CD4-positive, alpha-beta T cell treated with Interleukin-10 for 1 hour (primary cell): ENCODE measurements at places on chromosomes 13 and 19.

DNA sequence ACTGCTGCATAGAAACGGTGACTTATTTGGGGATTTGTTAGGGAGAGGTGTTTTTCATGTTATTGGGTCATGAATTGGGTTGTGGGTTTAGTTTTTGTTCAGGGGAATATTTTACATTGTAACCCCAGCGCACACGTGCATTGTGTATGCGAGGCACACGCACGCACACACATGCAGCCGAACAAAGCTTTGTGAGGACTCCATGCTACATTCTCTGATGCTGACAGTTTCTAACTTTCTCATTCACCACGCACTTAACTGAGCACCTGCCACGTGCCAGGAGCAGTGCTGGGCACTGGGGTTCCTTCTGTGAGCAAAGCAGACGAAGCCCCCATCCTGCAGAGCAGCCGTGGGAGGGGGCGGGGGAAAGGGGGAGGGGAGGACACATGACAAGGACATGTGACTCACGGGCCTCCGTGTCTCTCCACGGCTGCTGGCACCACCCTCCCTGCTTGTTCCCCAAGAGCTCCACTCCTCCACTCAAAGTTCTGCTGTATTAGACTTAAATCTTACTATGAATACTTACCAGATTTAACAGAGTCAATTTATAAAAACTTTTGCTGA, 55.6 kb downstream of the SLC7A9 start:
- DNase-seq, result no peak

- DNase-seq, result no peak
These were observed 53.8 kb downstream of the ZDHHC20 start for GRCh38 chr13:21405309-21405708.

DNA sequence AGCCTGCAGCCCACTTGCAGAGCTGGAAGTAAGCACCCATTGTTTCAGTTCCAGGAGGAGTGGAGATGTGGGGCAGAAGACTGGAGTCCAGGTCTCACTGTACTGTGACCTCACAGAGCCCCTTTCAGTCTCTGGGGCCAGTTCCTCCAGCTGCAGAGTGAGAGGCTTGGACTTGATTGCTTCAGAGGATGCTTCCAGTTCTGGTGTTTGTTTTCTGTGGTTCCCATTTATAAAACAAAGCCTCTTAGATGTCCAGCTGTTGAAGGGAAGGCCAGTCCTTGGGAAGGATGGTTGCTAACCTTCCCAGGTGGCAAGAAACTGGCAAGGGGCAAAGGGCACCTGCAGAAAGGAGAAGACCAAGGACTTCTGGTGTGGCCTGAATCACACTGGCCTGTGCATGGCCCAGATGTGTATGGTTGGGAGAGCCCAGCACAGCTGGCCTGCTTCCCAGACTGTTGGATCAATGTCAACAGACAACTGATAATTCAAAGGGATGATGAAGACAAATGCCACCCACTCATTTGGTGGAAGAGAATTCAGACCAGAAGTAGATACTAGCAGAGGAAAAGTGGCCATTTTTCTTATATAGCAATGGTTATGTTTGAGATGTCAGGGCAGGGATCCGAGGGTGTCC, 218.5 kb downstream of the ZNF536 start:
- no peak for DNase-seq

DNA sequence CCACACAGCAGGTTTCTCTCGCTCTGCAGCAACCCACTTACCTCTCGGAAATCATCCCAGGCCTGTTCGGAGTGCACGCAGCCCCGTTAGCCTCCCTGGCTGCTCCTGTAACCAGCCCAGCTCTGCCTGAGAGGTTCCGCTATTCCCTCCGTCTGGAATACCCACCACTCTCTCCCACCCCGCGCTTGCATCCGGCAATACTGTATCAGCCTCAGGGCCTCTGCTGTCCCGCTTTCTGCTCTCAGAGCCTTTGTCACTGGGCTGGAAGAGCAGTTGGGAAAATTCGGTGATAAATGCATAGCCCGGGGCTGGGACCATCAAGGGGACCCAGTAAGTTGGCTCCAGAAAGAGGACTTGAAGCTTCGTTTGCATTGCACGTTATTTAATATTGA, 759 bp upstream of the TLE6 start:
- no peak for DNase-seq

- DNase-seq, result no peak
These were observed 3.6 kb downstream of the RRAS start for GRCh38 chr19:49636233-49636932.

DNA sequence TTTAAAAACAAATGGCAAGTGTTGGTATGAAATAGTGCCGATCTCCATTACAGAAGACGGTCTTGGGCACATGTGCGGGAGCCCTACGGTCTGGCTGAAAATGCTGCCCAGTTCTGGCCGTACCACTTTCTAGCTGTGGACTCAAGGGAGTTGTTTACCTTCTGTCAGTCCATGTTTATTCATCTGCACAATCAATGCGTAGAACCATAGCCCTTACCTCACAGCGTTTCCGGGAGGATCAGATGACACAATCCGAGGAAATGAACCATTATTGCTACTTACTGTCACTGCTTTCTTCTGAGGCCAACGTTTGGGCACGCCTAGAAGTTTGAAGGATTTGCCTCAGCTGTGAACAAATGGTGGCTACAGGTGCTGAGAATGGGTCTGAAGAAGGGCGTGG, 31.2 kb downstream of the GADD45B start:
- peak; percentile 62 for DNase-seq

DNA sequence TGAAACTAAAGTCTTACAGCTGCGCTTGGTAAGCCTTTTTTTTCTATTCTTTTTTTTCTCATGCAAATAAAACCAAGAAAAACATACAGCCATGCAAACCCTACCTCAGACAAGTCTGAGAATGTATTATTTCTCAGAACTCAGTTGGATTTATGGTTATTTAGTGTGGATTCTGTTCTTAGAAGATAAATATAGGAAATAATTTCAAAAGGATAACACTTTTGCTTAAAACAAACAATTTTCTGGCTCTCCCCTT, 40.7 kb upstream of the TNFSF11 start:
- no peak for DNase-seq

DNA sequence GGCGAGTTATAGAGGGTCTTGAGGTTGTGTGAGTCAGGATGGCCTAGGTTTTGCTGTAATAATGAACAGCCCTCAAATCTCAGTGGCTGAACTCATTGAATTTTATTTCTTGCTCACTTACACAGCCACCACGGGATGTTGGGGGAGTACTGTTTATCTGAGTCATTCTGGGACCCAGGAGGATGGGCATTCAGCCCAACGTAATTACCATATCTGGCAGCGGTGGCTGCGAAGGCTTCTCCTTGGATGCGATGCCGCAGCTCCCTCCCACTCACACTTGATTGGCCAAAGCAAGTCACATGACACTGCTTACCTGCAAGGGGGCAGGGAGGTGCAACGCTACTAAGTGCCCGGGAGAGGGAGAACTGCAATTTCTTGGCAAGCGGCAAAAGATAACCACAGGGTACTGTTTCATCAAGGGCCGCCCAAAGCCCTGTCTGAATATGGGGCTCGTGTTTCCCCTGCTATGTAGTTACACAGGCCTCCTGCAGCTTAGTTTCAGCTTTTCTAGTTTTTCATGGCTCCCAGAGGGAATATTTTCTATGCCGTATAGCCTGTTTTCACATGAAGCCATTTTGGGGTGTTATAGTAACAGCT, 19.9 kb downstream of the ZSWIM9 start:
- peak; percentile 31 for DNase-seq

GRCh38 chr13:40076765-40077362, 421.4 kb downstream of the COG6 start:
- no peak for DNase-seq

GRCh38 chr13:60617991-60618733, 221.1 kb downstream of the TDRD3 start:
- DNase-seq, result no peak

- DNase-seq, result peak; percentile 57
These were observed 21.0 kb downstream of the ZNF114 start for GRCh38 chr19:48290771-48291488.

- peak; percentile 96 for DNase-seq
These were observed at the start of gene PDS5B for GRCh38 chr13:32586080-32586900. Gene PDS5B (plus strand): TSS chr13:32586452. CDS start chr13:32648773, 62,321 bp downstream.

DNA sequence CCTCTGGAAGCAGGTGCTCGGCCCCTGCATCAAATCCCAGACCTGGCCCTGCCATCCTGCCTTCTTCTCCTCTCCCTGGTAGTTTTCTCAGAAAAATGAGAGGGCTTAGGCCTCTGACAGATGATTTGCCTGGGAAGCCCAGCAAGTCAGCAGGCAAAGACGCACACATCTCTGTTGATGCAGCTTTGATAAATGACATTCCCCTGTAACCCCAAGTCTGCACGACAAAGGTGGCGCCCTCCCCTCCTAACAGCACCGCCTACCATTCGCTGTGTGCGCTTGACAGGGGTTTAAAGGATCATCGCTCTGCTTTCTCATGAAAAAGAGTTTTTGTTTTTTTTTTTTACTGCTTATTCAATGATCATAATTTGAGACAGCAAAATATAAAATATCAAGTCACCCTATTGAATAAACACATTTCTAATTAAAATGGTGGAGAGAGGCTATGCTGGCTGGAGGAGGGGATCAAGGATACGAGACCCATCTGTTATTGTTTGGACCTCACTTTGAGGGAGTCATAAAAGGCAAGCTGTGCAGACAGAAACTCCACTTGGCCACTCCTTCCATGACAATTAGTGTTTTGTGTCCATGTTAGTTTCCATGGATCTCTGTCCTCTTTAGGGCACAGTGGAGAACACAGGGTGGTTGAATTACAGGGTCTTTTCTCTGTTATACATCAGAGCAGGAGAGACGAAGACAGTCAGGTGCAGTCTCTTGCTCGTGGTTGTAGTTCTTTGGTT, 126.1 kb downstream of the FGF9 start:
- no peak for DNase-seq

DNA sequence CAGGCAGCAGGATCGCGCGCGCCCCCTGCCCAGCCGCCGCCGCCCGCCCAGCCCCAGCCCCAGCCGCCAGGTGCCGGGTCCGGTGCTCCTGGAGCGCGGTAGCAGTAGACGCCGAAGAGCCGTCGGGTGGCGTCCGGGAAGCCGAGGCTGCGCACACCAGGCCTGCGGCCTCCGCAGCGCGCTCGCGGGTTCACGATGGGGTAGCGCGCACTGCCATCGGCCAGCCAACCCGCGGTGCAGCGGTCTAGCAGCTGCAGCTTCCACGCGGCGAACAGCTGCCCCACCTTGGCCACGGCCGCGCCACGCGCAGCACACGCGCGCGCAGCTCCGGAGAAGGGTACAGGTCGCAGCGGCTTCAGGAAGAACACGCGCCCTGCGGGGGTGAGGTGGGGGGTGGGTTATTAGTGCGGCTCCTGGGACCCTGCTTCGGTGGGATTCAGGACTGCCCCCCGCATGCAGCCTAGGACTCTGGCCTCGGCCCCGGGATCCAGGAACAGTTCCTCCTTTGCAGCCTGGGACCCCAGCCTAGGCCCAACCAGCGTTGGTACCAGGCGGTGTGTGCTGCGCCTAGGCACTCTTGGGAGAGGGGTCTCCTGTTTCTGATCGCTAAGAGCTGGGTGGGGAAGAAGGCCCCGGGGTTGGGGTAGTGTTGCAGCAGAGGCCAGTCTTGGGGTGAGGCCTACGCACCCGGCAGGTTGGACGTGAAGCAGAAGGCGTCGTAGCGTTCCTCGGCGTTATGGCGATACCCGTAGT, 15.1 kb downstream of the TM6SF2 start:
- no peak for DNase-seq

- DNase-seq, result no peak
These were observed 1315.4 kb downstream of the EFNB2 start for GRCh38 chr13:105220063-105220462.

DNA sequence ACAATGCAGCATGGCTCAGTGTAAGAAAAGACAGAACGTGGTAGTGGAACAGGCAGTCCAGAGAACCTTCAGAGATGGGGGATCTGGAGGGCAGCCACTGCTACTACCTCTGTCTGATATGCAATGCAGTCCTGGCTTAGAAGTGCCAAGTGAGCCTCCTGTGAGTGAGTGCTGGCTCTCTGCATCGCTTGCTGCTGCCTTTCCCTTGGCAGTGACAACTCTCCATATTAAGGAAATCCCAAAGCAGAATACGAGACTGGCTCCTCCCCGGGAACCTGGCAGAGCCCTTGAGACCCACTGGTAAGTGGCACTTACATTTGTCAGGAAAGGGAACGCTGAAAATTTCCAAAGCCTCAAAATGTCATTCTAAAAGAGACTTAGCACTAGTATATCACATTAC, 7.5 kb downstream of the DOCK9 start:
- DNase-seq, result no peak

GRCh38 chr13:35252536-35253205, 223.8 kb downstream of the MAB21L1 start:
- DNase-seq, result no peak

- DNase-seq, result peak; percentile 41
These were observed 587 bp downstream of the S1PR4 start for GRCh38 chr19:3178973-3179738.

GRCh38 chr19:991174-991931, 7.2 kb downstream of the WDR18 start:
- DNase-seq, result peak; percentile 55

GRCh38 chr13:80469853-80470381, 129.0 kb upstream of the SPRY2 start:
- no peak for DNase-seq

DNA sequence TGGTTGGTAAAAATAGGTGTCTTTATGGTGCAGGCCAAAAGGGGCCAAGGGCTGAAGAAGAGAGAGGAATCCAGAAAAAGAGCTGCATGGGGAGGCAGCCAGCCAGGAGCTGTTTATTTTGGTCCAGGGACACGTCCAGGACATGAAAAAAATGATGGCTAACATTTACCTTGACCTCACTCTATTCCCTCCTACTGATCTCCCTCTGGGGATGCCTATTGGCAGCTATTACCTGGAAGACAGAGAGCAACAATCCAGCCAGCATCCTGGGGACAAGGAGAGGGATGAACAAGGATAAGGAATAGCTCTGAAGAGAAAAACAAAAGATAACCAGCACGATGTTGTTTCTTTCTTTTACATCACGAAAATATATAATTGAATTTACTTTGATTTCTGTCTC, 1599.6 kb downstream of the SLITRK5 start:
- DNase-seq, result no peak

DNA sequence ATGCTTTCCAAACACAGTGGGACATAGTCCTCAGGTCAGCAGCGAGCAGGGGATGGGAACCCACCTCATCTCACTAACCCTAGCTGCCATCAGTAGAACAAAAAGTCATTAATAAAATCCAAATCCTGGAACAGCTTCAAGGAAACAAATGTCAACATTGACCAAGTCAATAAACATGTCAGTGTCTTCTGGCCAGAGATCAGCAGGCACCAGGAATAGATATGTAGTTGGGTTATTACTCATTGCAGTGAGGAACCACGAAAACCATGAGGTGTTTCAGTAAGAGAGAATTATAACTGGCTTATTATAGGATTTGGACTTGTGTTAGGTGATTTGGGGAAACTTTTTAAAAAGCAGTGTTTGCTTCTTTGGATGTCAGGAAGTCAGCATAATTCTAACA, 17.1 kb upstream of the CD33 start:
- no peak for DNase-seq

GRCh38 chr19:35458731-35459391, 10.8 kb downstream of the FFAR2 start:
- no peak for DNase-seq
